ENCODE measurements at places on chromosomes 1 and 21.

GRCh38 chr21:41758550-41758949, 8.3 kb downstream of the RIPK4 start:
- no peak for DNase-seq

DNA sequence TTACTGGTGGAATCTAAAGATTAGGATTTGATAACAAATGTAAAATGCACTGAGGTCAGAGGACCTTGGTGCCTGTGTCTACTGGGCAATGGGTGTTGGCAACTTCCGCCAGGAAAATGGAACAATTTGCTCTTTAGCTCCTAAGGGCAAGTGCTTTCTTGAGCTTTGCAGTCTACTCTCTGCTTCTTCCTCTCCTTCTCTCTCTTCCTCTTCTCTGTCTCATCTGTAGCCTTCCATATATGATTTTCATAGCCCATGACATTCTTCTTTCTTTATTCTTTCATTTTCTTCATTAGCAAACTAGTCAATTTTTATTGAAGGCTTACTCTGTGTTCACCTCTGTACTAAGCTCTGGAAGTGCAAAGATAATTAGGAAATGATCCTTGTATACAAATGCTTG, 35.5 kb downstream of the OVGP1 start:
- DNase-seq = no peak

GRCh38 chr1:28775121-28775942, 36.6 kb upstream of the OPRD1 start:
- no peak for DNase-seq

- no peak for DNase-seq
These were observed 30.1 kb downstream of the RHEX start for GRCh38 chr1:206082831-206083695.

DNA sequence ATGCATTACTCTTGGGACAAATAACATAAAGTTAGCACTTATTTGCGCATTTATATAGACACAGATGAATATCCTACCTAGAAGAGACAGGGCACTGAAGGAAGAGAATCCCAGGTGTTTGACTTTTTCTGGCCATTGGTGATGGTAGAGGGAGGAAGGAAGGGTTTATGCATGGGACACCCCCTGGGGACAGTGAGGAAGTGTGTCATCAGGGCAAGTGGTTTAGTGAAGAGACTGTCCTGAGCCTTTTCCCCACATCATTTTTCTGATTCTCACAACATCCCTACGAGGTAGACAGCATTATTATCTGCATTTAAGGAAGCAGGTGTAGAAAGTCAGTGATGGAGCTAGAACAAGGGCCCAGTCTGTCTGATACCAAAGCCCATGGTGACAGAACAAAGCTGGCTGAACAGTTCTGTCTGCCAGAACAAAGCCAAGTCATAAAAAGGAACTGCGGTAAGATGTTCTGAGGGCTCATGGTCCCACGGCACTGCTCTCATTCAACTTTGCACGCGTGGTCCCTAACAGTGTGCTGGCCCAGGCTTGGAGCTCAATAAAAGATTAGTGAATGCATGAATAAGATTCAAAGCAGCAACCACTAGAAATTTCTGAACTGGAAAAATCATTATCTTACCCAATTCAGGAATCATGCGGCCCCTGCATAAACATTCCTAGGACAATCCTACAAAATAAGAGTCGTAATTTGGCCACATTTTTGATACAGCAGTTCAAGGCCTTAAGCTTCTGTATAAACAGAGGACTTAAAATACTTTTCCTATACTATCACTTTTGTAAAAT, 12.2 kb upstream of the CDC42BPA start:
- DNase-seq = no peak

DNA sequence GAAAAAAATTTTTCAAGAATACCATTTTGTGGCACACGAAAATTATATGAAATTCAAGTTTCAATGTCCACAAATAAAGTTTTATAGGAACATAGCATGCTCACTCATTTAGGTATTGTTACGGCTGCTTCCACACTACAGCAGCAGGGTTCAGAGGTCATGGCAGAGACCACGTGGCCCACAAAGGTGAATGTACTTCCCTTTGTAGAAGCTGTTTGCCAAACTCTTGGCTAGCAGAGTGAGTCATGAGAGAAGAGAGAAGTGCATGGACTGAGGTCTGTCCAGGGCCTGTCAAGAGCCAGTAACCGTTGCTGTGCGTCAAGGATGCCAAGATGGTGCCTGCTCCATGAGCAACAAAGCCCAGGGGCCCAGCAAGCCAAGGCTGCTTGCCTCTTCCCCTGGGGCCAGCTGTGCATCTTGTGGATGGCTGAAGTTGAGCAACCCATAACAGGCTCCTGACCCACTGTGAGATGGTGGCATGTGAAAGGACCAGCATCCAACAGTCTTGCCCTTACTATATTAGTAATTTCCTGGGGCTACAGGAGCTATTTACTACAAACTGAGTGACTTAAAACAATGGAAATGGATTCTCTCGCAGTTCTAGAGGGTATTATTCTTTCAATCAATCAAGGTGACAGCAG, 64.8 kb upstream of the ATP5PO start:
- no peak for DNase-seq

DNA sequence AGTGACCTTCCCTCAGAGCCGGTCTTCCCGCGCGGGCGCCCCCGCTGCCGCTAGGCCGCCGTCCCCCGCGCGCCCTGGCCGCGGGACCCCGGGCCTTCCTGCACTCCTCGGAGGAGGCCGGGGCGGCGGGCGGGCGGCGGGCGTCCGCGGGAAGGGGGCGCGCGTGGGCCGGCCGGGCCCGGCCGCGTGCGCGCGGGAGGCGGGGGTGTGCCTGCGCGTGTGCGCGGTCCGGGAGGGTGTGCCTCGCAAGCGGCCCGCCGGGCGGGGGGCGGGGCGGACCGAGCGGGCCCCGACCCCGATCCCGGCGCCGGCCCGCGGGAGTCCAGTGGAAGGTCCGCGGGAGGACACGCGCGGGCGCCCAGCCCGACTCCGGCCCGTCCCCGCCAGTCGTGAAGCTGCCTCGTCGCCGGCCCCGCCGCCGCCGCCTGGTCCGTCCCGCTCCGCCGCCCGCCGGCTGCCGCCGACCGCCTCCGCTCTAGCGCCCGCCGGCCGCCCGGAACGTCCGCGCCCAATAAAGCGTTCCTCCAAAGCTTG, 438 bp downstream of the MRPS6 start:
- no peak for DNase-seq

GRCh38 chr1:186812570-186812969, 16.2 kb upstream of the PLA2G4A start:
- DNase-seq = no peak

GRCh38 chr1:30845237-30845903, 63.2 kb downstream of the SDC3 start:
- no peak for DNase-seq

- no peak for DNase-seq
These were observed 88.0 kb upstream of the ZNF648 start for GRCh38 chr1:182149411-182149965.

DNA sequence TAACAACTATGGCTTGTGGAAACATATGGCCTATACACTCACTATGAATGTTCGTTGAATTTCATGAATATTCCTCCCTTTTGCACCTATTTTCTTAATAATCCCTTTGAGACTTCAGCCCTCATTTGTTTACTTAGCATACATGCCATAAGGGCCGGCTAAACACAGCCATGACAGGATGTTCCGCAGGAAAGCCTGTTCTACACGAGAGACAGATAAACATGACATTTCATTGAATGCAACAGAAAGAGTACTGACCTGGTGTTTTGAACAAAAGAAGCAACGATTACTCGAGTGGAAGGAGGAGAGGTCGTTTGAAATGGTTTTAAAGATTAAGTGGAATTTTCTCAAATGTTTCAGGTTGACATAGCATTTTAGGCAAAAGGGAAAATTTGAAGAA, 459.5 kb upstream of the CXADR start:
- DNase-seq = no peak

GRCh38 chr1:193060406-193060805, 994 bp downstream of the RO60 start:
- no peak for DNase-seq

GRCh38 chr1:205480349-205480985, 24.0 kb upstream of the CDK18 start:
- DNase-seq = no peak

- peak; percentile 75 for DNase-seq
These were observed 74.5 kb downstream of the ITPKB start for GRCh38 chr1:226664413-226665101.

DNA sequence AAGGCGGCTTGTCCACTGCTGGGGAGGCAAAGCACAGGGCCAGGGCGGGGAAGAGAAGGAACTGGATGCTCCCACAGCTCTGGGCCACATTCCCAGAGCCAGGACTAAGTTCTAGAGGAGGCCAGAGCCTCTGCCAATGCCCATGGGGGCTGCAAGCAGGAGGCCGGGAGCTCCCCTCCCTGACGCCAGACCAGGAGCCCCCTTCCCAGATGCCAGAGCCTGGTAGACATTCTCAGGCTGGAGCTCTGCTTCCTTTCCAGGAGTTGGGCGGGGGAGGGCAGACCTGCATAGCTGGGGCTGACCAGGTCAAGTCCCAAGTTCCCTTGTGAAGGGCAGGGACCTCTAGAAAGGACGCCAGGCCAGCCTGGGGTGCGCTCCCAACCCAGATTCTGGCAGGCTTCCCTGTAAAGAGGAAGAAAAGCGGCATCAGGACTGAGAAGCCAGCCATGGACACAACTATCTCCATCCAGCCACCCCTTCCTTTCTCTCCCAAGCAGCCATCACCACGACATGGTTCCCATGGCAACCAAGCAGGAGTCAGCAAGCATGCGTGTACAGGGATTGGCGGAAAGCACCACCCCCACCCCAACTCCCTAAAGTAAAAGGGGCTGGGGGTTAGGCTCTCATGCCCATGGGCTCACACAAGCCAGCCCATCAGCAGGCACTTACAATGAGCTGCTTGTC, 13.4 kb downstream of the KIF21B start:
- no peak for DNase-seq

DNA sequence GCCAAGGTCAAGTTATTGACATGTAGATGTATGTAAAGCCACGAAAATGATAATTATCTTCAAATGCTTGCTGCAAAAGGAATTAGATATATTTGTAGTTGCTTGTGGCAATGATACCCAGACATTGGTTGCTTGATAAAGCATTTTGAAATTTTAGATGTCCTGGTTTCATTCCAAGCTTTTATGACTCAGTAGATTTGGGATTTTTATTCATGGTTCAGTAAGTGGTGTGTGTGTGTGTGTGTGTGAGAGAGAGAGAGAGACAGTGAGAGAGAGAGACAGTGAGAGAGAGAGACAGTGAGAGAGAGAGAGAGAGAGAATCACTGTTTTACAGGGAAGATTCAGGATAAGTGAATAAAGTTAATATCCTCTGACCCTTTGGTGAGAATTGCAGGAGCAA, 498.2 kb upstream of the C1orf87 start:
- no peak for DNase-seq

DNA sequence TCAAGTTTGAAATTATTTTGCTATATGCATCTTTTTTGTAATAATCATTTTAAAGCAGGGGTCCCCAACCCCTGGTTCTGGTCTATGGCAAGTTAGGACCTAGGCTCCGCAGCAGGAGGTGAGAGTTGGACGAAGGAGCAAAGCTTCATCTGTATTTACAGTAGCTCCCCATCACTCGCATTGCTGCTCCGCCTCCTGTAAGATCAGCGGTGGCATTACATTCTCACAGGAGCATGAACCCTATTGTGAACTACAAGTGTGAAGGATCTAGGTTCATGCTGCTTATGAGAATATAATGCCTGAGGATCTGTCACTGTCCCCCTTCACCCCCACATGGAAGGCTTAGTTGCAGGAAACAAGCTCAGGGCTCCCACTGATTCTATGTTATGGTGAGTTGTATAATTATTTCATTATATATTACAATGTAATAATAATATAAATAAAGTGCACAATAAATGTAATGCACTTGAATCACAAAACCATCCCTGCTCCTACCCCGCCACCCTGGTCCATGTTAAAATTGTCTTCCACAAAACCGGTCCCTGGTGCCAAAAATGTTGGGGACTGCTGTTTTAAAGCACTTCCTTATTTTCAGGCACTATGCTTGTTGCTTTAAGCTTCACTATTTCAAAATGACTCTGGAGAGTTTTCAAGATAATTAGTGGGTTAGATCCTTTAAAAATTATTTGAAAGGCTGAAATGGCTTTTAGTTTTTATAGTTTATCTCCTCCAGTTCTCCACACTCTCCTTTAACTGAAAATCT, 74.8 kb downstream of the PLA2G4A start:
- DNase-seq = no peak

DNA sequence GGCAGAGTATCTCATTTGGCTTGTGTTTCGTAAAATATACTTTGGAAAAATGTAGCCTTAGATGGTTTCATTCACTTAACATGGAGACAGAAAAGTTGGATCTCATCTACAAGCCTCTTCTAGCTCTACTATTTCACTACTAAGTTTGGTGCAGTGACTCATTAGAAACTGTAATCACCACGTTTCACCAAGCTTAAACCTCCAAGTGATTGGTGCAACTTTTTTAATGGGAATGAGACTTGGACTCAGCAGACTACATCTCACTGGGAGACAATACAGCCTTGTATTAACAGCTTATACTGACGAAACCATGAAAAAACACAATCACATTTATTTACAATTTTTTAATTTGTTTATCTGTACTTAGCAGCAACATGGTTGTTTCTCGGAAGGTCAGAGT, 29.9 kb upstream of the NRIP1 start:
- DNase-seq = no peak
